Esophagus mucosa (tissue), 1 donor: ENCODE measurements at places on chromosomes 2 and 18. TPM values are rescaled to one million over a fixed set of nuclear protein-coding genes. Genes with fewer than 3 reads are reported as not detected.

The DNER gene
- total RNA-seq, result 0.60 TPM

The TUBA3E gene
- total RNA-seq, result not detected

The CYTIP gene
- total RNA-seq, result 1.3 TPM

The TRMT61B gene
- 11.0 TPM for total RNA-seq

The WDR7 gene
- total RNA-seq, result 12.8 TPM

The TMEM37 gene
- 6.0 TPM for total RNA-seq

The SPATA3 gene
- not detected for total RNA-seq

The CHRND gene
- not detected for total RNA-seq

The MCM6 gene
- total RNA-seq, result 16.4 TPM

The NDC80 gene
- total RNA-seq, result 9.7 TPM

The ALLC gene
- total RNA-seq, result not detected

The SKOR2 gene
- not detected for total RNA-seq

The C18orf32 gene
- 25.5 TPM for total RNA-seq
